Fibroblast of skin of right quadriceps (primary cell): ENCODE measurements at places on chromosomes 5 and 9.

GRCh38 chr5:96569332-96569731, 92.8 kb upstream of the CAST start:
- DNase-seq: no peak

DNA sequence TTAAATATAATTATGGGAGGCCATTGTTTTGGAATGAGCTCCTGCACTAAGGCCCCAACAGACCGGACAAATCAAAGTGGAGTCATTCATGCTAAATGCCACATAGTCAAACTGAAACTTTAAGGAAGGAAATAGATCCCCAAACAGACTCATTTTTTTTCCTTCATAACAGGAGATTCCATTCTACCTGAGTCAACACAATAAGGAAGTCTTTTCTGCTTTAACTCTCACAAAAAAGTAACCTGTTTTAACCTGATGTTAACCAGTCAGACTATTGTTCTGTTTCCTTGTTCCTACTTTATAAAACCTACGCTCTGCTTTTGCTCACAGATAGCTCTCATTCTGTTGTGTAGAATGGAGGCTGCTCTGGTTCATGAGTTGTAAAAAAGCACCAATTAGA, 234.9 kb downstream of the YTHDC2 start:
- no peak for DNase-seq

GRCh38 chr9:26863074-26863473, 29.5 kb downstream of the CAAP1 start:
- no peak for DNase-seq

DNA sequence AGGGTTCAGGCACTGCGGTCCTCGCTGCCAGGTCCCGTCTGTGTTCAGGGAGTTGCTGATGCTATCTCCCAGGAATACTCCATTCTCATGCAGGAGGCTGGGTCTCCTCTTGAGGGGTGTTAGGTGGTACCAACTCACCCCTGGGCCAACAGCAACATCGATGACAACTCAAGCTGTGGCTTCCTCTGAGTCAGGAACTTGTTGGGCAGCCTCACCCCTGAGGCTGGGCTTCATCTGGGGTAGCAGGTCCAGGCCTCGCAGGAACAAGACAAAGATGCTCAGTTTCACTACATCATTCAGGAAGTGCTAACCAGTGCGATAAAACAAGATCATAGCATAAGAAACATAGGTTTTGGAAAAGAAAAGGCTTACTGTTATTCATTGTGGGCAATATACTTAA, 125.9 kb downstream of the SYK start:
- DNase-seq: no peak

- peak; percentile 48 for DNase-seq
Measured at GRCh38 chr5:116455061-116455460, 119.6 kb downstream of the SEMA6A start.

GRCh38 chr5:54357408-54358058, 47.2 kb upstream of the ARL15 start:
- DNase-seq: peak; percentile 22
